ENCODE measurements at places on chromosomes 12 and 14.

GRCh38 chr14:32472512-32473463 is 143.7 kb downstream of the AKAP6 start:
- no peak for DNase-seq

DNA sequence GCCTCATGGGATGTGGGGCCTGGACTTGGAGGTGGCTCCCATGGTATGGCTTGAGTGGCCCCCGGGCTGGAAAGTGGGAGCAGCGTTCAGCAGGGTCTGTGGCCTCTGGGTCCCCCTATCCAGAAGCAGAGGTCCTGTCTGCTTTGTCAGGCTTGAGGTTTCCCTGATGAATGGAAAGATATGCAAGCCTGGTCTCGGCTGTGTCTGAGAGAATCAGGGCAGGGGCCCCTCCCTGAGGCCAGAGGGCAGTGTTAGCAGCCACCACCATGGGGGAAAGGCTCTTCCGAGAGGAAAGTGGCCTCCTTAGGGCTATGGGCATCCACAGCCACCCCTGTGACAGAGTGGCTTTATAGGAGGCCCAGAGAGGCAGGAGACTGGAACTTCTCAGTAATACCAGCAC is 128.2 kb downstream of the VRK1 start:
- no peak for DNase-seq

GRCh38 chr12:98814254-98814653 is 169.2 kb downstream of the APAF1 start:
- DNase-seq = peak; percentile 98

- no peak for DNase-seq
These were observed 15.2 kb downstream of the HNF1A start for GRCh38 chr12:120993496-120993895.

- DNase-seq = no peak
These were observed 40.9 kb upstream of the A2ML1 start for GRCh38 chr12:8781381-8782127.

- DNase-seq = no peak
These were observed 28.7 kb upstream of the YAF2 start for GRCh38 chr12:42266579-42267230.
